ENCODE measurements at places on chromosomes 13 and 19.

DNA sequence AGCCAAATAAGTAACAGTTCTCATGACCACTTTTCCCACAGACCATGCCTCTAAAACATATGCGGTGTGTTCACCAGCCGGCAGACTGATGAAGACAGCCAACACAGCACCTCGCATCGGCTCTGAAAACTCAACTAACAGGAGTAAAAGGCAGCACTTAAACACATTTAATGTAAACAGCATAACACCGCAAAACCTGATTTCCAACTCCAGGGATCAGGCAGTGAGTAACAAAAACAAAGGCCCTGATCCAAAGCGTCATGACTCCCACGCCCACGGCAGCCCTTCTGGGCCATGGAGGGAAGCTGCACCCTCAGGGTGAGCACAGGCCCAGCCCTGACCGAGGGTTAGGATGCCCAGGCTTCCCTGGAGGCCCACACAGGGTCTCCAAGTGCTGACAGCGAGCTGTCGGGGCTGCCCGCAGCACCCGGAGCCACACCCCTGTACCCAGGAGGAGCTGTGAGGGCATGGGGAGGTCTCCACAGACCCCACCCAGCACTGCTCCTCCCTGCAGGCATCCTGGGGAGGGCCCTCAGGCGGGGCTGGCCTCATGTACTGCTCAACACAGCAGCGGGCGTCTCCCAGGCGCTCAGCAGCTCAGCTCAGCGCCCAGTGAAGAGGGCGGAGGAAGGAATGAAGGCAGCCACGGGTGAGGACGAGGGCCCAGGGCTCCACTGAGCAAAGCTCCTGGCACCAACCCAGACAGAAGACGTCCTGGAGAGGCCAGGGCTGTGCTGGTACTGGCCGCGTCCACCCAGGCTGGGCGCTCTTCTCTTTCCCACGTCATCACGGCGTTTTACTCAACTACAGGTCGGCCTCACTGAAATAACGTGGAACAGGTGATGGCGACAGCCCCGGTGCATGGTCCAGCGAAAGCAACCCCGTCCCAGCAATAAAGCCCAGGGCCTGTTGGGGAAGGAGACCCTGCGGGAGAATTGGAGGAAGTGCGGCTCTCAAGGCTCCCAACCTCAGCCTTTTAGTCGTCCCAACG is 53.7 kb downstream of the RASA3 start:
- peak; percentile 78 for DNase-seq

GRCh38 chr13:79534596-79534995 is 53.6 kb downstream of the NDFIP2 start:
- no peak for DNase-seq

DNA sequence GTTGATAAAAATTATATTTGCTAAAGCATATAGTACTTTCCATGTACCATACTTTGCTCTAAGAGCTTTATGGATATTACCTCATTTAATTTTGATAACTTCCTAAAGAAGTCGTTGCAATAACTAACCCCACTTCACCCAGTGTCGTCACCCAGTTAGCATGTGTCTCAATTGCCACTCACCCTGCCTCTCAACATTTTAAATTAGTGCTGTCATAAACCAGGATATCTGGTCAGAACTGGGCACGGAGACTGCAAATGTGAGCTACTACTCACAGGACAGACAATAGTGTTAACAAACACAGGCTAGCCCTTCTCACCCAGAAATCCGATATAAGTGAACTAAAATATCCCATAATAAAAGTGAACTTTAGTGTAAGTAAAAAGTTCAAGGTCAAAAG is 430.6 kb downstream of the KLF12 start:
- DNase-seq: no peak

DNA sequence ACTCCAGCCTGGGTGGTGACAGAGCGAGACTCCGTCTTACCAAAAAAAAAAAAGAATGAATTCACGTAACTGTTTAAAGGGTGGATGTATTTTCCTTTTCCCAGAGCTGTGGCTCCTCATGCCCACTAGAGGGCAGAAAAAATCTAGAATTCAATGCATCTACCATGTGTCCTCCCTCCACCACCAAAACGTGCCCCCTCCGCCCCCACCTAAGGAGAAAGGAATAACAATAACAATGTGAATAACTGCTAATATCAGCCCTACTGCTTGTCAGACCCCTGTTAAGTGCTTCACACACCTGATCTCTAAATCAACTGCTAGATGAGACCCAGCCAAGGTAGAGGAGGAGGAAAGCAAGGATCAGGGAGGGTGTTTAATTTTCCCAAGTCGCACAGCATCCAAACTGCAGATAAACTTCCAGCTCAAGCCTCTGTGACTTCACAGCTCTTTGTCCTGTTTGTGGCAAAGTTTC is 20.2 kb upstream of the PNMA8B start:
- peak; percentile 56 for DNase-seq

DNA sequence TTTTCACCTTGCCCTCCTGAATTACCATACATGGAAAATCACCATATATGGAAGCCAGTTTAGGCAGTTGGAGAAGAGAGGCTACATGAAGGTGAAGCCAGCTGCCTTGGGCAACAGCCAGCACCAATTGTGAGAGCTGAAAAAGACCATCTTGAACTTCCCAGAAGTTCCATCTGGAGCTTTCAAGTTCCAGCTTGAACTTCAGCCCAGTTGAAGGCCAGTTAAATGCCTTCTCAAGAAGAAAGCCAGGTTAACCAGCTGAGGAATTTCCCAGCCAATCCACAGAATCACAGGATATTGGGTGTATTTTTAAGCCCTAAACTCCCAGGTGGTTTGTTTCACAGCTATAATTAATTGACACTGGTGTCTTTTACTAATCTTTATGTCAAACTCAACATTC is 713.6 kb upstream of the MIR17HG start:
- DNase-seq: no peak

DNA sequence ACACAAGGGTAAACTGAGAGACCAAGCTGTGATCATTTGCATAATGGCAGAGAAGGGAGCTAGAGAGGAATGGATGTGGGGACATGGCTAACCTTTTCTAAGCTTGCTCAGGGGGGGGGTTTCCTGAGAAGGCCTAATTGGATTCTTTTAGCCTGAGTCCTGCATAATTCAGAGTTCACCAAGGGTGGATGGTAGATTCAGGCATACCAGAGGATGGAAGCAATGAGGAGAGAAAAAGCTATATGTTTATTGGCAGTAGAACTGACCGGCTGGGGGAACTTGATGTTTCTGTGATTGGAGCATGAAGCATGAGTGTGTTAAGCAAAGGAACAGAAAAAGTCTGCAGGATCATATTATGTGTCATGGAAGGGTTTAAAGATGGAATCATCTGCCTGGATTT is 65.9 kb upstream of the KLF12 start:
- peak; percentile 87 for DNase-seq

DNA sequence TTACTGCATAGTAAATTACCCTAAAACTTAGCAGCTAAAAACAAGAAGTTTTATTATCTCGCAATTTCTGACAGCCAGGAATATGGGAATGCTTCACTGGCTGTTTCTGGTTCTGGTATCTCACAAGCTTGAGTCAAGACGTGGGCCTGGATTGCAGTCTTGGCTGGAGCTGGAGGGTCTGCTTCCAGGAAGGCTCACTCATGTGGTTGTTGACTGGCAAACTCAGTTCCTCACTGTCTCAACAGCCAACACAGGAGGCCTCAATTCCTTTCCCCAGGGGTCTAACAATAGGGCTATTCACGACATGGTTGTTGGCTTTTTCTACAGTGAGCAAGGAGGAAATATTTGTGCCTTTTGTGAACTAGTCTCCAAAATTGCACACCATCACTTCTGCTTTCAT is 146.3 kb downstream of the GPC5 start:
- DNase-seq: no peak

- peak; percentile 99 for DNase-seq
Measured at GRCh38 chr19:41323430-41324125, 13.6 kb downstream of the CCDC97 start.

- DNase-seq: peak; percentile 15
Measured at GRCh38 chr19:10173527-10173926, 21.2 kb downstream of the DNMT1 start.

GRCh38 chr19:2507109-2507508 is 31.2 kb downstream of the GADD45B start:
- DNase-seq: peak; percentile 40

- DNase-seq: no peak
Measured at GRCh38 chr13:73607489-73608156, 526.6 kb downstream of the KLF12 start.

- DNase-seq: peak; percentile 49
Measured at GRCh38 chr13:113216254-113217048, 7.0 kb downstream of the CUL4A start.

- DNase-seq: peak; percentile 41
Measured at GRCh38 chr19:42191855-42192254, 25.6 kb downstream of the DEDD2 start.

GRCh38 chr19:6062274-6062673 is 48.0 kb downstream of the RFX2 start:
- no peak for DNase-seq

DNA sequence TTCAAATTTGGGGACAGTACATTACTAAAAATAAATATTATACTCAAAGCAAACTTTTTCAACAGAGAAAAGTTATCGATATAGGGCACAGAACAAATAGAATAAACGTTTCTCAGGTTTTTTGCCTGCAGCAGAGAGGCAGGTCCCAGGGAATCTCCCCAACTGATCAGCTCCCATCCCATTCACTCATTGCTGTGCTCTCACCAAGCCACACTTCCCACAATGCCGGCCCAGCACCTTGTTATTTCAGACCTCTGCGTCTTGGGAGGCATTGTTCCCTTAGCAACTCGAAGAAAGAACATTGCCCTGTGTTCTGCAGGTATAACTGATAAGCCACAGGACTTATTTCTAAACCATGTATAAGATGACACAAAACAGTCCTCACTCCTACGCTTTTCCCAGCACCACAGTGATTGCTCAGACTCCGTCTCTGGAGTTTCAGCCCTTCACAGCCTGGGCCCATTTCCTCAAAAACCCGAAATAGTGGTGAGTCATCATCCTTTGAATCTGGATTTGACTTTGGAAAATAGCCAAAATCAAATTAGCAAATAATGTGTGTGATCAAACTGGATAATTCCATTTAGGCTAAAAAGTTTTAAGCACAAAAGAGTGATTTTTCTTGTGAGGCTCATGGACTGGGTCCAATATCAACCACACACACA is 100.4 kb downstream of the DCLK1 start:
- peak; percentile 77 for DNase-seq

DNA sequence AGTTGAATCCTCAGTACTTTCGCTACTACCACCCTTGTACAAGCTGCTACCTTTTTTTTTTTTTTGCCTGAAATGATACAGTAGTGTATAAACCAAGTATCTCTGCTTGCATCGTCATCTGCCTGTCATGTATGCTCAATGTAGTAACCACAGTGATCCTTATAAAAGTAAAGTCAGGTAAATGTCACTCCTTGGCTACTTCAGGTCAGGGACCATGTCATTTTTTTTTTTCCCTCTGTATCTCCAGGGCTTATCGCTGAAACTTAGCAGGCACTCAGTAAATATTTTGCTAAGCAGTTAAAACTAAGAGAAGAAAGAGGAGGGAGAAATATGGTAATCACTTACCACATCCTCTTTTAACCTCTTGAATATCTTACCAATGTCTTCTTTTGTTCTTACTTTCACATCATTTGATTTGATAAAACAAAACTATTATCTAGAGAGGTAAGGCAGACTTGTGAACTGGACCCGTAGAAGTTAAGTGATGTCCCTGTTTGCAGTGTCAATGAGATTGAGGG is 96.8 kb upstream of the KLF12 start:
- no peak for DNase-seq

DNA sequence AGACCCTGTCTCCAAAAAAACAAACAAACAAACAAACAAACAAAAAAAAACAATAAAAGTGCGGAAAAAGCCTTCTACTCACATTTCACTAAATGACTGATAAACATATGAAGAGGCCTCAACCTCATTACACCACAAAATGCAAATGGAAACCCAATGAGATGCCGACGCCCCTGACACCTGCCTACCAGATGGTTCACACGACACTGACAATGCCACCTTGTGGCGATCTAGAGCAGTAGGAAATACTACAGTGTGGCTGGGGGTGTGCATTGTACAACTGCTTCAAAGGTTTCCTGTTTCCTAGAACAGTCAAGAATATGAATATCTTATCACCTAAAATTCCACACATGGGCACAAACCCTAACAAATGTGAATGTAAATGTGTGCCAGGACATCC is 14.0 kb downstream of the SCGB2B2 start:
- no peak for DNase-seq

- DNase-seq: no peak
Measured at GRCh38 chr19:44540736-44541135, 11.3 kb upstream of the CEACAM20 start.

DNA sequence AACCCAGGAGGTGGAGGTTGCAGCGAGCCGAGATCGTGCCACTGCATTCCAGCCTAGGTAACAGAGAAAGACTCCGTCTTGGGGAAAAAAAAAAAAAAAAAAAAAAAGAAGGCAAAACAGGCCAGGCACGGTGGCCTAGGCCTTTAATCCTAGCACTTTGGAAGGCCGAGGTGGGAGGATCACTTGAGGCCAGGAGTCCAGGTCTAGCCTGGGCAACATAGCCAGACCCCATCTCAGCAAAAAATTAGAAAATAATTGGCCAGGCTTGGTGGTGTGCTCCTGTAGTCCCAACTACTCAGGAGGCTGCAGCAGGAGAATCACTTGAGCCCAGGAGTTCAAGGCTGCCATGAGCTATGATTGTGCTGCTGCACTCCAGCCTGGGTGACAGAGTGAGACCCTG is 43.4 kb downstream of the CRTC1 start:
- no peak for DNase-seq

DNA sequence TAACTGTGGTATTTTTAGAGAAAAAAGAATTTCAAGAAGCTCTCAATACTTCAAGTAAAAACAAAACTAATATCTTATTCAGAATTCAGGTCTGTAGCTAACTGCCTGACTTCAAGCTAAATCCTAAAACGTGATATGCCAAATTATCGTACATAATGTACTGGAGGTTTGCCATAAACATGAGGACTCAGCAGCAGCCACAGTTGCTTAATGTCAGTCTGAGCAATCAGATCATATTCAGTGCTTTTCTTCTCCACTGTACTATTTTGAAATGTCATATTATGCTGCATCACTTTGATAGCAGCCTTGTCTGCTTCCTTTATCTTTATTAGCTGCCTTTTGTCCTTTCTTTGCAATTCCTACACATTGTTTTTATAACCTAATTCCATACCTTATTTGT is 265.1 kb upstream of the EDNRB start:
- DNase-seq: no peak

- DNase-seq: peak; percentile 5
Measured at GRCh38 chr13:67351909-67352308, 121.8 kb upstream of the PCDH9 start.

DNA sequence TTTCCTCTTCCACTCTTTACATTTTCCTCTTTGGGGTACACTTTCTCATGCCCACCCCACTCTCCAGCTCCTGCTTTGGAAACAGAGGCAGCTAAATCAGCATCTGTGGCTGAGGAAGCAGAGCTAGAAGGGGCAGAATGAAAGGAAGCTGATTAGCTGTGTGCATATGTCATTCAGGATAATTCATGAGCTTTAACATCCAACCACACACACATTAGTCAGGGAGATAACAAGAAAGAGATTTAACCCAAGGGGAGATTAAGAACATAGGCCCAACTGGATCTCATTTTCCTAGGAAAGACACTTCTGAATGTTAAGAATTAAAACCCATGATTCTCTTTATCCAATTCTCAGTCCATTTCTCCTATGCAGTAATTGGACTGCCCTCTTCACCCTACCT is 405.5 kb downstream of the TBC1D4 start:
- no peak for DNase-seq

Data from fibroblast of skin of scalp (primary cell).